ENCODE measurements at places on chromosomes 2 and 18.

- no peak for DNase-seq
These were observed 103.8 kb downstream of the PXDN start for GRCh38 chr2:1640301-1641135.

- no peak for DNase-seq
These were observed 482.3 kb downstream of the TNS1 start for GRCh38 chr2:217520356-217521010.

DNA sequence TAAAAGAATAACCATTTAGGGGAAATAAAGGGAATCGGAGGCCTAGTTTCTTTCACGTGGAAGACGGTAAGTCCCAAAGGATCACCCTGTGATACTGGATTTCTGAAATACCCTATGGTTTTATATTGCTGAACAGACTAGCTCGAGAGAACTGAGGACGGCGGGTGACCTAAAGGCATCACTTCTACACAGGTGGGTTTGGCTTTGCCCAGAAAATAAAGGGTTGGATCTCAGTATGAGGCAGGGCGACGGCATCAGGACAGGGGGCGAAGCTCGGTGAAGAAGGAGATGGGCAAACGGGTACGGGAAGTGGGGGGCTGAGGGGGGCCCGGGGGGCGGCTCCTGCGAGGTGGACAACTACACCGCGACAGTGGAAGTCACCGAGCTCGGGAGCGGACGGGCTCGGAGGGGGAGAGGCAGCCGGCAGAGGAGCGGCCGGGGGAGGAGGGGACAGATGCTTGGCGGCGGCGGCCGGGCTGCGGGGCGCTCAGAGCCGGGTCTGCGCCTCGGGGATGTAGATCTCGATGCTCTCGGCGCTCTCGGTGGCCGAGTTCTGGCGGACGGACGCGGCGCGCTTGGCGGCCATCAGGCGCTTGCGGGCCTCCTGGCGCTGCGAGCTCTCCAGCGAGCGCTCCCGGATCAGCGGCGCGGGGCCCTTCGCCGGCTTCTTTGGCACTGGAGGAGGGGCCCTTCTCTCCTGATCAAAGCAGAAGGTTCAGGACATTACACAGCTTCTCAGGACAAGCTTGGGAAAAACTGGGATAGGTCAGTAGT lies 48.9 kb downstream of the TGIF1 start:
- peak; percentile 62 for DNase-seq

GRCh38 chr2:226398580-226398979 lies 401.0 kb downstream of the IRS1 start:
- DNase-seq: no peak

DNA sequence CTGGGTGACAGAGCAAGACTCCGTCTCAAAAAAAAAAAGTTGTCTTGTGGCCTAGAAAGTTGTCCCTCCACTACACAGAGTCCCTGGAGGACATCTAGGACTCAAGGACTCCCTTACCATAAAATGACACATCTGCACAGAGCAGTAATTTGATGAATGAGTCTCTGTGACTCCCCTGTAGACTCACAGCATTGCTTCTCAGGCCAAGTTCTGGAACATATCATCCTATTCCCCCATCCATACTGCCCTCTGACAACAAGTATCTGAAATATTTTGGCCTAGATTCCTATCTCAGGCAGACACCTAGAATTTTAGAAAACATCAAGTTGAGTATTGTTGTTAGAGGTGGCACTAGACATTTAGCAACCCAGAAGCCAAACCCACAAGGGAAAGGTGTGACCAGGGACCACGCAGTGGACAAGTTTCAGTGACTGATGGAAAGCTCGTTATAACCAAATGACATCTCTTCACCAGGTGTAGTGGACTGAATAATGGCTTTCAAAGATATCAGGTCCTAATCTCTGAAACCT lies 97.9 kb upstream of the ATP8B1 start:
- no peak for DNase-seq

GRCh38 chr2:159410276-159410675 lies 123.8 kb upstream of the WDSUB1 start:
- DNase-seq: no peak

GRCh38 chr2:64854773-64855237 lies 134.4 kb upstream of the SLC1A4 start:
- peak; percentile 61 for DNase-seq

- DNase-seq: no peak
These were observed 53.2 kb upstream of the GPR45 start for GRCh38 chr2:105188343-105188742.
